ENCODE measurements at places on chromosomes 6 and 20. TPM values are rescaled to one million over a fixed set of nuclear protein-coding genes. Genes with fewer than 3 reads are reported as not detected.
A peak's percentile ranks its signal among the peaks of the same experiment; 100 is the strongest.

GRCh38 chr6:134183844-134184243 is 131.4 kb upstream of the SLC2A12 start:
- no peak for DNase-seq

MAP3K7 gene
- total RNA-seq: 39.4 TPM

DNA sequence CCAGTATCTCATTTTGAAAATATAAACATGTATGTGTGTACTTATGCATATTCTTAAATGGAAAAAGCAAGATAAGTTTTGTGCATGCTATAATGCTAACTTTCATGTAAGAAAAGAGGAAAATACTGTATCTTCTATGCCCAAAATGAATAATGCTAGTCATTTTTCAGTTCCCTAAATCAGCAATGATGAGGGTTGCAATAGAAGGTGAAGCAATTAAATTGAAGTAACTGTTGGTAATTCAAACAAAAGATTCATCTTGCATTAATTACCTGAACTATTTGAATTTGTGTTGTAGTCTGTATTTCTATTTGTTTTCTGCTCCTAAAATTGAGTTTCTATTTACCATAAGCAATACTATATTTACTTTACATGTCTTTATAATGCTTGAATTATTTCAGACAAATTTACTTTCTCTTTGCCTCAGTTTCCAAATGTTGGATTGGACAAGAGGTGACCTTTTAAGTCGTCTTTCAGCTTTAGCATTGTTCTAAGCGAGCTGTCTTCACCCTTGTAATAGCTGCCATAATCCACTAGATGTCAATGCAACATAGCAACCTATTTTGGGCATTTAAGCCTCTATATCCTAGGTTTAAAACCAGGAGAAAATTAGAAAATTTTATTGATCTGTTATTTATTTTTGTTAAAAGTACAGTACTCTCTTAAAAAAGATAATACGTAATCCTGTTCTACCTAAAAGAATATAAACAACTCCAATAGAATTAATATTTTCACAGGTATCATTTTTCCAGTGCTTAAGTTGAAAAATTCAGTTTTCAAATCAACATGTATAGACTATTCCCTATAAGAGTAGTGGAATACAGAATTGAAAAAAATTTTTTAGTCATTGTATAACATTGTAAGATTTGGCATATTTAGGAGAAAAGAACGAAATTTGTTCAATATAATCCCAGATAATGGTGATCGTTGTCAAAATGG is 52.3 kb upstream of the IFNGR1 start:
- DNase-seq: no peak

GRCh38 chr6:87139236-87139635 is 16.1 kb upstream of the ZNF292 start:
- DNase-seq: no peak

HLA-DPA1 gene
- 1.0 TPM for total RNA-seq

GRCh38 chr6:6131492-6132109 is 124.9 kb upstream of the NRN1 start:
- no peak for DNase-seq

ASIP gene
- total RNA-seq: not detected

DNA sequence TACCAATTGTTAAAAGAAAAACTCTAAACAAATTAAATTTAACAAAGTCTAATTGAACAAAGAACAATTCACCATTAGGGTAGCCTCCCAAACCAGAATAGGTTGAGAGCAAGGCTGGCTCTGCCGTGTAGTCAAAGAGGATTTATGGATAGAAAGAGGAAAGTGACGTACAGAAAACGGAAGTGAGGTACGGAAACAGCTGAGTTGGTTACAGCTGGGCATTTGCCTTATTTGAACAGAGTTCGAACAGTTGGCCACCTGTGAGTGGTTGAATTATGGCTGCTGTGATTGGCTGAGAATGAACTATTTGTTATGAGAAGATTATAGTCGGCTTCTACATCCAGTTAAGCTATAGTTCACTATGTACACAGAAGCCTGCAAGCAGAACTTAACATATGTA is 18.5 kb upstream of the ISM1 start:
- no peak for DNase-seq

DNA sequence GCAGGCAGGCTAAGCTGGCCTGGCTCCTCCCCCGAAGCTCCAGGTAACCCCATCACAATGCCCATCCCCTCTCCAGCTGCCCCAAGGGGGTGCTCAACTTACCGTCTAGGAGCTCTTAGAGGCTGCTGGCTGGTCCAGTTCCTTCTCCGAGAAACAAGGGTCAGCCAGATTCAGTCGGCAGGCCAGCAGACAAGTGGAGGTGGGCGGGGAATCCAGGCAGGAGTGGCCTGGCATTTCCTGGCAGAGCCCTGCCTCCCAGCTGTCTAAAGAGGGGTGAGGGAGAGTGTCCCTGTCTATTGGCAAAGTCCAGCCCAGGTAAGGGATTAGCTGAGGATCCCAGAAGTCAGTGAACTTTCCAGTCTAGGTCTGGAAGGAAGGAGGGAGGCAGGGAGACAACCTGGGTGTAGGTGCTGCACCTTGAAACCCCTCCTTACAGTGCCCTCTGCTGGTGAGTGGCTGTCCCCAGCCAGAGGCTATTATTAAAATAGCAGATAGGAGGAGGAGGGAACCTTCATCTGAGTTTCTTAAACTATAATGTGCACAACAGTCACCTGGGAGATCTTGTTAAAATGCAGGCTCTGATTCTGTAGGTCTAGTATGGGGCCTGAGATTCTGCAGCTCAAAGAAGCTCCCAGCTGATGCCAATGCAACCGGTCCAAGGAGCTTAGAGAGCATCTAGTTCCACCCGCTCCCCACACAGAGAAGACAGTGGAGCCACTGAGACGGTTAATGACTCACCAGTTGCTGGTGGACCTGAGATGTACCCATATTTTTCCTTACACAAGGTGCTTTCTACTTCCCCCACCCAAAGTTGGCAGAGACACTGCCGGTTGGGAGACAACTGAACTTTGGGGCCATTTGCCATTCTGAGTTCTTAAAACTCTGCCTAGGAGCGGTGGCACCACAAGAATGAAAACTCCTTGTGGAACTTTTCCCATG is at the start of gene UNC5CL:
Gene UNC5CL (minus strand): TSS at position 162 of the 939 bp plus-strand sequence. CDS start 4,147 bp downstream, outside the sequence.
- DNase-seq: peak; percentile 50

- peak; percentile 74 for DNase-seq
Measured at GRCh38 chr6:96391776-96392360, 129.7 kb upstream of the UFL1 start.

GRCh38 chr20:15576411-15576810 is 996.8 kb downstream of the KIF16B start:
- no peak for DNase-seq

DNA sequence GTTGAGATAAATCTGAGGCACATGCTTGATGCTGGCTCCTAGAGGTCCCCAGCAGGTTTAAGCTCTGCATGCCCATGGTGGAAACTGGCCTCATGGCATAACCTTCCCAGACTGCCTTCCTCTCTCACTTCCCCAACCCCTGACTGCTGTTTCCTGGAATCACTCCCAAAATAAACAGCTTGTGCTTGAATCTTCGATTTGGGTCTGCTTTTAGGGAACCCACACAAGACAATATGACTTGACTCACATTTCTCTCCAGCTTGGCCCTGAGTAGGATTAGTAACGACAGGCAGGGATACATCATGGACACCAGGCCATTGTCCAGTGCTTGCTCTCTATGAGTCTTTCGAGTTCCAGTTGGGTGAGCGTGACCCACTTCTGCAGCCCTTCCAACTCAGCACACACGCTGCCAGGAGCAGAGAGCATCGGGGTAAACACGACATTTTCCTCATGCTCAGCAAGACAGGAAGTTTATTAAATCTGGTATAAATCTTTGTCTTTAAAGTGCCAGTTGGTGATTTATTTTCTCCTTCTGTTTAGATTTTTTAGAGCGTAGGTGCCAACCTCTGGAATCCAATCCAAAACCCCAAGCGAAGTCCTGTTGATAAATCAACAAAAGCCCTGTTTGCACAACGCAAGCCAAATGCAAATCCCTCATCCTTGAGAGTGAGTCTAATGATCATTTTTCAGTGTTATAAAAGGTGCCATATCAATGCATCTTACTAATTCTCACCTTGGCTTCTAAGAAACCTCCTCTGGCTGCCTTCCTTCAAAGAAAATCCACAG is 135.0 kb downstream of the FOXA2 start:
- DNase-seq: no peak

EYA4 gene
- not detected for total RNA-seq

DNA sequence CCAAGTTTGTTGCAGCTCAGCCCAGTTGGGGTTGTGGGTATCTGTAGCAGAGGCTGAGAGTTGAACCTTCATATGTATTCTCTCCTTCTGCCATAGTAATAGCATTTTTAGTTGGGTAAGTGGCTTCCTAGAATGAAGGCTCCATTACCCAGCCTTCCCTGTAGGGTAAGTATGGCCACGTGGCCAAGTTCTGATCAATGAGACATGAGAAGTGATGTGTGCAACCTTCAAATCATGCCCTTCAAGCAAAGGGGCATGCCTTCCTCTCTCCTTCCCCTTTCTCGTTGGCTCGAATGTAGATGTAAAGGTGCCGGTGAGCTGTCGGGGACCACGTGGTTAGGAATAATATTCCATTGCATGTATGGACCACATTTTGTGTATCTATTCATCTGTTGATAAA is 12.7 kb upstream of the TRAF3IP2 start:
- no peak for DNase-seq

SYNDIG1 gene
- 10.4 TPM for total RNA-seq

HLA-DQB2 gene
- not detected for total RNA-seq

DNA sequence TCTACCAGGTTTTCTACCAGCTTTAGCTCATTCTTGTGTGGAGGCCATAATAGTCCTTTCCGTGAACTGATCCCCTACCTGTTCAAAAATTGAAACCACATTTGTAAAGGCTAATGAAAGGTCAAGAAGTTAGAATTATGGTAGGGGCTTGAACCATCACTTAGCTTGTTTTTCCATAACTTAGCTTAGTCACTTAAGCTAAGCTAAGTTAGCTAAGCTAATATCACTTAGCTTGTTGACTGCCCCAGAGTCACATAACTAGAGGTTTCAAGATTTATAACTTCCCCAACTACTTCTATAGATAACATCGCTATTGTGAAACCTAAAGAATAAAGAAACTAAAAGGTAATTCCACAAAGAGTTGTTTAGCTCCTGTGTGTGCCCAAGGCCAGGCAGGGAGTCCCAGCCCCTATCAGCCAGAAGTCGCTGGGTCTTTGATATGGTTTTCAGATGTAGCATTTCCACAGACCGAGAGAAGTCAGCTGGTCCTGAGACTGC is 131.8 kb downstream of the VEGFA start:
- no peak for DNase-seq

GRCh38 chr20:63748934-63749270 is 9.3 kb downstream of the SLC2A4RG start:
- no peak for DNase-seq

DNA sequence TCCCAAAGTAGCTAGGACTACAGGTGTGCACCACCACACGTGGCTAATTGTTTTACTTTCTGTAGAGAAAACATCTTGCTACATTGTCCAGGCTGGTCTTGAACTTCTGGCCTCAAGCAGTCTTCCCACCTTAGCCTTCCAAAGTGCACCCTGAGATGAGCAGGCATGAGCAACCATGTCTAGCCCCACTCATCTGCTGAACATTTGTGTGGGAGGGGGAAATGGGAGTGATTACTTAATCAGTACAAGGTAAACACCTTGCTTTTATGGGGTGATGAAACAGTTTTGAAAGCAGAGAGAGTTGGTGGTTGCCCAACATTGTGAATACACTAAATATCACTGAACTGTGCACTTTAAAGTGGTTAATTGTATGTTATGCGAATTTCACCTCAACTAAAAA is 5.3 kb downstream of the APMAP start:
- DNase-seq: no peak

ZBP1 gene
- not detected for total RNA-seq

TPD52L1 gene
- total RNA-seq: not detected

- DNase-seq: no peak
Measured at GRCh38 chr20:23139524-23139923, 53.4 kb upstream of the CD93 start.

UQCC2 gene
- total RNA-seq: 48.7 TPM

- no peak for DNase-seq
Measured at GRCh38 chr20:37749218-37749617, 55.4 kb downstream of the CTNNBL1 start.

DNA sequence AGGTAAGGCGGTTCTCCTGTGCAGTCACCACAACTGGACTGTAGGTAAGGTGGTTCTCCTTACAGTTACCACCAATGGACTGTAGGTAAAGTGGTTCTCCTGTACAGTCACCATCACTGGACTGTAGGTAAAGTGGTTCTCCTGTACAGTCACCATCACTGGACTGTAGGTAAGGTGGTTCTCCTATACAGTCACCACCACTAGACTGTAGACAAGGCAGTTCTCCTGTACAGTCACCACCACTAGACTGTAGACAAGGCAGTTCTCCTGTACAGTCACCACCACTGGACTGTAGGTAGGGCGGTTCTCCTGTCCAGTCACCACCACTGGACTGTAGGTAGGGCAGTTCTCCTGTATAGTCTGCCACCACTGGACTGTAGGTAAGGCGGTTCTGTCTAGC is 212.3 kb downstream of the TFAP2A start:
- DNase-seq: no peak

DNA sequence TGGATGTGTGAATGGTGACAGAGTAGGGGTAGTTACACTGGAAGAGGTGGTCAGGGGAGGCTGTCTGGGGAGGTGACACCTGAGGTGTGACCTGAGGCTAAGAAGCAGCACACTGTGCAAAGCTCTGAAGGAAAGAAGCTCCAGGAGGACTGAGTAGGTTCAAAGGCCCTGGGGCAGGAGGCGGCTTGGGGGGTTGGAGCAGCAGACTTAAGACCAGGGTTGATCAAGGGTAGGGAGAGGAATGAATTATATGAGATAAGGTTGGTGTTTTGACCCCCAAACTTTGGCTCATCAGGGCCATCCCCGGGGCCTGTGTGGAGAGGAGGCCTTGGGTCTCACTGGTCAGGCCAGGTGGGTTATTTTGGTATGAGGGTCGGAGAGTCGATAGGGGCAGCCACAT is 166.1 kb downstream of the GRM4 start:
- no peak for DNase-seq

GRCh38 chr6:158472447-158472846 is 87.4 kb upstream of the TMEM181 start:
- DNase-seq: no peak

IGF2R gene
- 105 TPM for total RNA-seq

- DNase-seq: no peak
Measured at GRCh38 chr6:11197175-11197536, 35.3 kb downstream of the NEDD9 start.

DNA sequence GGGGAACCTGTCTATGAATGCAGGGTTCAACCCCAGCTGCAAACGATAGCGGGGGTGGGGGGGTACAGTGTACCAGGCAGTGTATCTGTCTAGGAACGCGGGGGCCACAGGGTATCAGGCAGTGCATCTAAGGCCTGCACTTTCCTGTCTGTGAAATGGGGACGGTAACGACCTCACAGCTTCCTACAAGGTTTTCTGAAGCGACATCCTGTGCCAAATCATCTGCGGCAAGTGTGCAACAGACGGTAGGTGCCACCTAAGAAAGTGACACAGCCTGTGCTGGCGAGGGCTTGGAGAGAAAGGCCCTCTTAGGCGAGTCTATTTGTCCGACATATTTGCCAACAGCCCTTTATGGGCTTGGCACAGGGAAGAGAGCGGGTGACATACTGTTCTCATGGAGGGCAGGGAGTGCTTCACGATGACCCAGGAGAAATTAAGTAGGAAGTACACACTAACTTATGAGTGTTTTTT is 3.8 kb downstream of the DIDO1 start:
- DNase-seq: no peak

CTCFL gene
- total RNA-seq: not detected

All from glutamatergic neuron (in vitro differentiated cells).